ENCODE measurements at places on chromosomes 12 and 14.

GRCh38 chr14:68962681-68963080, 16.4 kb downstream of the ACTN1 start:
- no peak for DNase-seq

DNA sequence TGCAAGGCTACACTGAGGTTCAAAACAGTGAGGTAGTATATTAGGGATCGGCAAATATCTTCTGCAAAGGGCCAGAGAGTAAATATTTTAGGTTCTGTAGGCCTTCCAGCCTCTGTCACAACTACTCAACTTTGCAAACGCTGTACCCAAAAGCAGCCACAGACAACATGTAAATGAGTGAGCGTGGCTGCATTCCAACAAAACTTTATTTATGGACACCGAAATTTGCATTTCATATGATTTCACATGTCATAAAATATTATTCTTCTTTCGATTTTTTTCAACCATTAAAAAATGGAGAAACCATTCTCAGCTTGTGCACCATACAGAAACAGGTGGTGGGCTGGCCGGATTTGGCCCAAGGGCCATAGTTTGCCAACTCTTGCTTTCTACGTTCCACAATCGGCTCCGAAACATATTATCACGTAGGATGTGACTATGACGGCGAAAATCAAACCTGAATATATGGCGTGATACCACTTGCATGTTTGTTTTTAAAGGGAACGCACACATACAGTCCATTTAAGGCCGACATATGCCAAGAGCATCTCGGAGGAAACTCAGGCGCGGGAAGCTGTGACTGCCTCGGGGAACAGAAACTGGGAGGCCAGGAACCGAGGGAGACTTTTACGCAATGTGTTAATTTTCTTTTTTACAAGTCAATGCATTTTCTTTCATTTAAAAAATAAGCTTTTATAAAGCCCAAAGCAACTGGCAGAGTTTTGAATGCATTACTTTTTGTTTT, 7.1 kb downstream of the NCOR2 start:
- DNase-seq: no peak

GRCh38 chr14:74508292-74508731, 14.7 kb downstream of the ISCA2 start:
- DNase-seq: no peak

GRCh38 chr14:72673179-72673578, 220.7 kb downstream of the DPF3 start:
- DNase-seq: no peak

DNA sequence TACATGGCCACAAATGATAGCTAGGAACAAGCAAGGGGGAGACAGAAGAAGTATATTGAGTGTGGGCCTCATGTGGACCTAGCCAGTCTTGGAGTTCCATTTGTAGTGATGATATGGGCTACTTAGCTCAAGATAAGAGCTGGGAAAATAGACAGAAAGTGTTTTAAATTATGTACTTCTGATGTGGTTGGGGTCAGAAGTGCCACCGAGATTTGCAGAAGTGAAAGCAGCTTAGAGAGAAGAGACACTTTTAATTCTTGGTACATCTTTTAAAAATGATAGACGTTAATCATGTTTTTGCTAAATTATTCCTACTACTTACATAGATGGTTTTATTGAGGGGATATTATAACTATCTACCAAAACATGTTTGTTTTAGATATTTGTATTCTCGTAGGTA, 198.3 kb upstream of the PDZRN4 start:
- DNase-seq: no peak

GRCh38 chr12:50981319-50982239, 29.2 kb downstream of the HIGD1C start:
- DNase-seq: no peak

GRCh38 chr14:76486251-76486743, 110.4 kb downstream of the ESRRB start:
- no peak for DNase-seq

GRCh38 chr14:24941719-24942118, 108.2 kb downstream of the STXBP6 start:
- DNase-seq: no peak

- no peak for DNase-seq
Observed at GRCh38 chr14:100610511-100611217, 23.4 kb upstream of the BEGAIN start.

- DNase-seq: no peak
Observed at GRCh38 chr12:52969828-52970569, 21.1 kb downstream of the KRT18 start.

DNA sequence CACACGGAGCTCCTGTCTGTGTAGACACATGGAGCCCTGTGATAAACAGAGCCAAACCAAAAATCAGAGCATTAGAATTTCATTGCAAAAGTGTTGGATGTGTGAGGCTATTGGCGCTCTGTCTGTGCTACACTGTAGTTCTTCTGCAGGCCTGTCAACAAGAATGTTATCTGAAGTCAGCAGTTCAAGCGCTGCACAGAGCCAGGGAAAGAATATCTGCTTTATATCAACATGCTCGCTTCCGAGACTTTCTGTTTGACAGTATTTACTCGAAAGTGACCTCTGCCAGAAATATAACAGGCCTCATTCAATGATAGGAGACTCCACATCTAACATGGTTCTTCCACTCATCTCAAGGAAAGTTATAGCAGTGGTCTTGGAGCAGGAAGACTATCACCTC, 118.3 kb downstream of the CCER1 start:
- DNase-seq: no peak

DNA sequence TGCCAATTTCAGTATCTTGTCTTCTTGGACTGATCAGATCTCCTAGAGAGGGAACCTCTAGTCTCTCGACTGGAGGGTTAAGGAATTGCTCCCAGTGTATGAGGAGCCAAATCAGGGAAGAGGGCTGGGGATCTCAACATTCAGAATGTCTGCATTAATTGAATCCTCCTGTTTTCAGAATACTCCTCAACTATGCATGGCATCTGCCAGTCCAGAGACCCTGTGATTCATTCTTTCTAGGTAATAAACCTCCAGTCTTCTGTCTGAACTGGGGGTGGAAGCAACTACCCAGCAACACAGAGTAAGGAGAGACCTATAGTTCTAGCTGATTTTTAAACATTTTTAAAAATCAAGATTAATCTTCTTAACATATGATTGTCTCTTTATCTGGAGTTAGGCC, 92.7 kb downstream of the AKAP6 start:
- no peak for DNase-seq

Data from fibroblast of gingiva (primary cell).